ENCODE measurements at places on chromosomes 2 and 18.

DNA sequence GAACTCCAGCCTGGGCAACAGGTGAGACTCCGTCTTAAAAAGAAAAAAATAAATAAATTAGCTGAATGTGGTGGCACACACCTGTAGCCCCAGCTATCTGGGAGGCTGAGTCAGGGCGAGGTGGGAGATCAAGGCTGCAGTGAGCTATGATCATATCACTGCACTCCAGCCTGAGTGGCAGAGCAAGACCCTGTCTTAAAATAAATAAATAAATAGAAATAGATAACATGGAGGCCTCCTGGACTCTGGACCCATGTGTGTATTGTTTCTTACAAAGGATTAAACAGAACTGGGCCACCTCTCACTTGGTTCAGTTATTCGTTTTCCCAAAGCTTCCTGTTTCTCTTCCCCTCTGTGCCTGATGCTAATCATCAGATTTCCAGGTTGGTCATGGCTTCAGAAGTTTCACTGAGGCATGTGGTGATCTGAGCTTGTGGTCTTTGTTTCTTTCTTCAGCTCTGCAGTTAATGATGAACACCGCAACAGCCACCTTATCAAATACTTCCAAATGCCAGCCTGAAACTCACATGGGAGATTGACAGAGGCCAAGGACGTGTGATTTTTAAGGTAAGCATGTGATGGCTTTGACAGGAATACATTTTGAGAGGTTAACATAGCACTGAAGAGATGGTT lies 83.3 kb upstream of the MAP4K4 start:
- no peak for DNase-seq

- DNase-seq, result no peak
Measured at GRCh38 chr2:187408926-187409325, 39.1 kb downstream of the CALCRL start.

DNA sequence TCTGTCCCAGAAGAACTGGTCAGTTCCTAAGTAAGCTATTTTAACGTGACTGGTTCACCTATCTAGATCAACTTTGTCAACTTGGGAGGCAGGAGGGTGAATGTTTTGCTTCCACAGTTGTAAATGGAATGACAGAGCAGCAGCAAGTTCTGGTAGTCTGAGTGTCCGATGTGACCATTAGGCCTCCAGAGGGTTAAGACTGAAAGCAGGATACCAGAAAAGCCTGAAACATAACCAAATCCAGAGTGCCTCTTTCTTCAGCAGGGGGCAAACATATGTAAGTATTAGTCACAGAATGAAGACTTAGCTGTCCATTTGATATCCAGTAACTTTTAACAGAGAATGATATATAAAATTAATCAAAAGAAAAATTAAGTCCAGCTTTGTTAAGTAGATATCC lies 9.2 kb downstream of the HOXD3 start:
- no peak for DNase-seq

DNA sequence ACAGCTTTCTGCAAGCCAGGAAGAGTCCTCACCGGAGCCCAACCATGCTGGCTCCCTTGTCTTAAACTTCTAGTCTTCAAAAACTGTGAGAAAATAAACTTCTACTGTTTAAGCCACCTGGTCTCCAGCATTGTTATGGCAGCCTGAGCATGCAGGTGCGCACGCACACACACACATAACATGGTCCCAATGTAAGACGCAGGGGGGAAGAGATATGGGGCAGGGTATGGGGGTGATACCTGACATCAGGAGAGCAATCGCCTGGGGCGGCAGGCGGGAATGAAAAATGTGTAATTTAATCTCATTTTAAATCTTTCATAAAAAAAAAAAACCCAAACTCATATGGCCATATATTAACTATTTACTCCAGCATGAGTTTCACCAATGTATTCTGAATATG lies 18.0 kb downstream of the HJURP start:
- DNase-seq, result no peak

GRCh38 chr2:102137138-102137537 lies 5.4 kb upstream of the IL1R1 start:
- no peak for DNase-seq
